ENCODE measurements at places on chromosomes 13 and 19.

DNA sequence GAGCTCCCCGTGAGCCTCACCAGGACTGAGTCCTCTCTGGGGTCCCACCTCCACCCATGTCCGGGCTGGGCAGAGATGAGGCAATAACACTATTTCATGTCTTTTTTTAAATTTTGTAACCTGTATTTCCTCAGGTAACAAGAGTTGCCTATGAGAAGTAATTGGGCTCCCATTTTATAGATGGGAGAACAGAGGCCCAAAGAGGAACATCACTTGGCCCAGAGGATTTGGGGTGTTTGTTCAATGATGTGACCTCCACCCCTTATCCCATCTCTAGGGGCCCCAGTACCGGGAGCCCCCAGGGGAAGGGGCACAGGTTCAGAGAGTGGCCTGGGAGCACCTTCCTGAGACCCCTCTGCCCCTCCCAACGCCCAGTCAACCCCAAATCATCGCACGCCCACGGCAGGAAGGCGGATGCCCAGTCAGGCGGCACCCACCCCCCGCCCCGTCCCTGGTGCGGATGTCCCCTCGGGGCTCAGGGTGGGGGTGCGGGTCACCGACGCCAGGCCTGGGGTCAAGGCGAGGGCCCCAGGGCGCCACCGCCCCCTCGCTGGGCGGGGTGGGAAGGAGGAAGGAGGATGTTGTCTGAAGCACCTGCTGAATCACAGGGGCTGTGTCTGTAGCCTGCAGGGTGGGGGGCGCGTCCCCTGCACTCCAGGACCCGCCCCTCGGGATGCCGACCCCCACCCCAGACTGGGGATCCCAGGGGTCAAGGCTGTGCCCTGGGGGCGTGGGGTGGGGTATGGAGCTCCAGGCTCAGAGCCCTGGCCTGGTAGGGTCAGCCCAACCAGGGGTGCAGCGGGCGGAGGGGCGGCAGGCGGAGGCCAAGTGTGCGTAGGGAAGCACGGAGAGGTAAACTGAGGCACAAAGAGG, 9.0 kb upstream of the CIRBP start:
- DNase-seq: no peak

DNA sequence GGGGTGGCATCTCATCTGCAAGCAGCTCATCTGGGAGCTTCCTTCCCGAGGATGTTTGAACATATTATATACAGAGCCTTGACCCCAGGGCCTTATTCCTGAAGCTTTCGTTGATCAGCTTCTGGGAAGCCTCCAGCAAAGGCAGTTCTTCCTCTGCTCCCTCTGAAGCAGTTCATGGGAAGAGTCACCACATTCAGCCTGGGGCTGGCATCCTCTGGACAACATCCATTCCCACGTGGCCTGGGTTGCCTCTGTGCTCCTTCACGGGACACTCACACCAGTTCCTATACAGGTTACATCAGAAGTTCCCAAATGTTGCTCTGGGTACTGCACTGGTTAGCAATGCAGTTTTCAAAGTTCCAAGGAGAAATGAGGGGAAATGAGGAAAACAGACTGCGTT, 29.6 kb downstream of the COL4A2 start:
- DNase-seq: no peak

GRCh38 chr13:87878706-87879105, 207.5 kb downstream of the SLITRK5 start:
- DNase-seq: no peak

DNA sequence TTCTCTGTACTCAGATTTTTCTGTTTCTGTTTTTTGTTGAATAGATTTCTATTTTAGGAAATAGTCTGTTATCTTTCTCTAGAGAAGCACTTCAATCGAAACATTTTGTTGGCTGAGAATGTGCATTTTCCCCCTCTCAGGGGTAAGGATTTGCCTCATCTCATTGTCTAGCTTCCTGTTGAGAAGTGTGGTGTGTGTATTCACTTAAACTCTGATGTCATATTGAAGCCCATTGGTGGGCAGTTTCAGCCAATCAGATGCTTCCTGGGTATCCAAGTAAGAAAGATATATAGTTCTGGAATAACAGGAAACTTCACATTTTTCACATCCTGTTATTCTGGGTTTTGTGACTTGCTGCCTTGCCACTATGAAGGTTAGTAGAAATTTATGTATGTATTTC, 87.6 kb downstream of the ARHGEF7 start:
- DNase-seq: no peak

DNA sequence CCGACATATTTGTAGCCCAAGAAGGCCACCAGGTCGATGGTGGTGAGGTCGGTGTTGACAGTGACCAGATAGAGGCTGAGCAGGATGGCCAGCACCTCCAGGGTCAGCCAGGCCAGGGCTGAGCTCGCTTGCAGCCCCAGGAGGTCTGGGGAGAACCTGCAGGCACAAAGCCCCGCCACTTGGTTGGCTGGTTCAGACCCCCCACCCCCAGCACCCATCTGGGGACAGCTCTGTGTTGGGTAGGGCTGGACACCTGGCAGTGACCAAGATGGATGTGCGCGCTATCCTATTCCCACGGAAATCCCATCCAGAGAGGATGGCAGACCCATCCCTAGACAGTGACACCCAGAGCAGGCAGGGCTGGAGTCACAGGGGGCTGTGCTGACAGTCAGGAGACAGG, 3.5 kb downstream of the C19orf33 start:
- DNase-seq: no peak

DNA sequence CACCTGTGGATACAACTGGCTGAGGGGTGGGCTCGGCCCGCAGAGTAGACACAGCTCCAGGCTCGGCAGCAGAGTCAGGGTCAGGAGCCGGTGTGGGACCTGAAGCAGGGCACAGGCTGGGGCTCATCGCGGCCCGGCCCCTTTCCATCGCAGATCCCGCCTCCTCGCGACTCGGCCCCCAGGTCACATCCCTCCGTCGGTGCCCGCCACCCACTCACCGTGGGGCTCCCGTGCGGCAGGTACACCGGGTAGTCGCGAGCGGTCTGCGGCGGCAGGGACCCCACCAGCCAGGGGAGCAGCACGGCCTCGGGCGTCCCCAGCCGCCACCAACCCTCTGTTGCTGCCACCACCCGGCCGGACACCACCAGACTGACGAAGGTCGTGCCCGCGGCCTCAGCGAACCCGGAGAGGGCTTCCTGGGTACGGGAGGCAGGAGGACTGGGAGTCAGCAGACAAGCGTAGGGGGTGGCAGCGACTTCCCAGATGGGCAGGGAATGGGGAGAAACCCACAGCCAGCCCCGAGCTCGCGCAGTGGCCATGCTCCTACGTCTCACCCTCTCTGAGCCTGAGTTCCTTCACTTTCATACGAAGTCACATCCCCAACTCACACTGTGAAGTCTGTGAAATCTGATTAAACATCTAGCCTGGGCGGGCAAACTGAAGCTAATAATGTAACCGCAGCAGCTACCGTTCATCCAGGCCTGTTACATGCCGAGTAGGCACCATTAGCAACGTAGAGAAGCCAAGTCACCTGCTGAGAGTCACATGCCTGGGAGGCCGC, 3.7 kb downstream of the FUZ start:
- no peak for DNase-seq

DNA sequence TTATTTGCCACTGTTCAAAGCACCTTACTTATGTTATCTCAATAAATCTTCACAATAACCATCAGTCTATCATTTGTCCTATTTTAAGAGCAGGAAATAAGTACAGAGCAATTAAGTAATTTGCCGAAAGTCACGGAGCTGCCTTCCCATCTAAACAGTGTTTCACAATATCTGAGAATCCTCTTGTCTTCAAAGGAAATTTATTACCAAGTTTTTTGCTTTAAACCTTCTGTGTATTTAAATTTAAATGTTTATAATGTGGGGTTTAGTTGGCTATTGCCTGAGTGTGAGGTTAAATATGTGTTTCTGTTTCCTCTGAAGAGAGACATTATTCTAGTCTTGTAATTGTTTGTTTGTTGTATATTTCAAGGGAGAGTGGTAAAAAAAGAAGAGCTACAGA, 633.1 kb downstream of the EFNB2 start:
- no peak for DNase-seq

DNA sequence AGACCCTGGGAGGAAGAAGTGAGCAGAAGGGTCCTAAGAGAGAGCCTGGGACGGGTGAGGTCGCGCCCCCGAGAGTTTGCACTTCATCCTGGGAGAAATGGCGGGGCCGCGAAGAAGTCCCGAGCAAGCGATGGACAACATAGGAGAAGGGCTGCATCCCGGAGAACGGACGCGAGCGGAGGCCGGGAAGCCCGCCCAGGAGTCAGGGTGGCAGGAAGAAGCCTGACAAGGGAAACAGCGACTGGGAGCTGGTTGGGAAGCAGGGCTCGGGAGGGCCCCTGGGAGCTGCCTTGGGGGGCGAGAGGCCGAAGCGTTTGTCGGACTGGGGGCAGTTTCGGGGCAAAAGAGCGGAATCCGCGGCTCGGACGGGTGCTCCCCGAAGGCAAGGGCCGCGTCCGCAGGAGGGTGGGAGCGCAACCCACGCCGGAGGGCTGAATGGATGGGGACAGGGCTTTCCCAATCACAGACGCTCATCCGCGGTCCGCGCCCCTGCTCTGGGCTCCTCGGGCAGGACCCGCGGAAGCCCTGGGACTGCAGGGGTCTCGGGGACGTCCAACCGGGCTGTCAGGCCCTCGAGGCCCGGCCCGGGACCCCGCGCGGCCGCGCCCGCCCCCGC, 469 bp downstream of the ABHD17A start:
- DNase-seq: no peak

GRCh38 chr13:25380082-25380481, 8.3 kb downstream of the ATP8A2 start:
- no peak for DNase-seq

DNA sequence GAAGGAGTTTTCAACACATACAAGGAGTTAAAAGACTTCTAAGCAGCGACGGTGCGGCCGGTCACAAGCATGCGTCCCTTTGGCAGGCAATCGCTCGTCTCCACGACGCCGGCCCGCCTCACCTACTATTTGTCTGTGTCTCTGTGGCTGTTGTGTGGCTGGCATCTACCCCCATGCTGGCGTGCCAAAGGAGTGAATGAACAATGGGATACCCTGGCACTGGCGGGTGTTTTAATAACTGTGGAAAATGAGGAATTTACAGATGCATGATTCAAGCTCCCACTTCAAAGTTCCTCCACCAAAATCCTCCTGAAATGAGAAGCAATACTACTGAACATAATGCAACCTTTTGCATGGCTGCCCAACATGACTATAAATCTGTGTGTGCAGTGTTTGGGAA, 176.6 kb downstream of the KLF5 start:
- no peak for DNase-seq

DNA sequence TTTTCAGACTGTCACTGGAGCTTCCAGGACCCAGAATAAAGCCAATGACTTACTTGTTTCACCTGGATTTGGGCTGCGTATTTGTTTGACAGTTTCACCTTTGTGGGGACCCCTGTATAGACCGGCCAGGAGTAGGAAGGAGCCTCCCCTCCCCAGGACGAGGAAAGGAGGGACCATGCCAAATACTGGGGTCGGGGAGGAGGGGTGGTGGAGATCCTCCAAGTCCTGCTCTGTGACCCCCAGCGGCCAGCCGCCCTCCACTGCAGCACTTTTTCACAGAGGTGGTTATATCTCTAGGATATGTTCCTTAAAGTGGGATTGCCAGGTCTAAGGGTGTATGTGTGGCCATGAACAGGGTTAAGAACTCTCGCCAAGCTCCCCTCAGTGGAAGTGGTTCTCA, 25.7 kb upstream of the ZNF492 start:
- no peak for DNase-seq

DNA sequence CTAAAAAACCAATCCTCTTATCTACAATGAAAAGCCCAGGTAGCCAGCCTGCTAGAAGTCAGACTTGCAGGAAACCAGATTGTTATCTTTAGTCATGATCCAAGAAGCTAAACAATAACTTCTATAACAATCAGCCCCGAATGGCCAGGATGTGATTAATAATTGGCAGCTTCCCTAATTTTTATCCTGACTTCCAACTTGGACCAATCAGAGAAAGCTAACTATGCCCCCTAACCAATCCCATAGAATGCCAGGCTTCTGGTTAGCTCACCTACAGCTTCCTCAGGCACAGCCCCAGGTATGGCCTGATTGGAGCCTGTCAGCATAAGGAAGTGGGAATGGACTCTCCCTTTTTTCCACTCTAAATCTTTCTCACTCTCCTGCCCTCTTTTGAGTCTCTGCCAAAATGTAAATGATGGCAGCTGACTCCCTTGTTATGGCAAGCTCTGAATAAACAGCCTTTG, 394.9 kb downstream of the DLEU7 start:
- DNase-seq: no peak

- DNase-seq: no peak
These were observed 19.9 kb downstream of the STARD13 start for GRCh38 chr13:33265607-33266006.

DNA sequence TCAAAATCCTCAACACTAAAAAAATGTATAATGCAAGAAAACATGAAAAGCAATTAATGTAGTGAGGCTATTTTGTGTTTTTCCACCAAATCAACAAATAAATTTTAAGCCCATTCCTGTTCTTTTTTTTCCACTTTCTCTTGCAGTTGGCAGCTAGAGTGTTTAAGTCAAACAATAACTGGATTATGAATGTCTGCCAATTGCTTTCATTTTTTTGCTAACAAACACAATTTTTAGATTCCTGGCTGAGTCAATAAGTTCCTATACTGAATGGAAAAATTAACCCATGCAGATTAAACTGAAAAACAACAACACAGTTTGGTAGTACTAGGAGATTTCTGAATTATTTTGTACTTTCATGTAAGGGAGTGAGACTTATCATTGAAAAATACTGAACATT, 232.4 kb downstream of the SLITRK5 start:
- DNase-seq: no peak

DNA sequence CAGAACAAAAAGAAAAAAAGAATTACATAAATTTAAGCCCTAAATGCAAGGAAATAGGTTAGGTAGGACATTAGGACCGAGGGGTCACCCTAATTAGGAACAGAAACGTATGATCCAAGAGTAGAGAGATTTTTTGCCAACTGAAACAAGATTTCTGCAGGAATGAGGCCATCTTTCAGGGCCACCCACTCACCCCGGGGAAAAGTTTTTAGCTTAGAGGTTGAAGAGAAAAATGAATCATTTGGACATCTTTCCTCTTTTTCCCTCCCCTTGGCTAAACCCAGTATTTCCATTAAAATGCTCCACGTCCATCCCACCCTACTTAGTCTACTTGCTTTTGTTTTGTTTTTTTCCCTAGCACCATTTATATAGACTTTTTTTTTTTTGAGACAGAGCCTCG, 10.6 kb upstream of the PNMA8A start:
- no peak for DNase-seq

GRCh38 chr19:41311072-41311471, 1.1 kb downstream of the CCDC97 start:
- no peak for DNase-seq

DNA sequence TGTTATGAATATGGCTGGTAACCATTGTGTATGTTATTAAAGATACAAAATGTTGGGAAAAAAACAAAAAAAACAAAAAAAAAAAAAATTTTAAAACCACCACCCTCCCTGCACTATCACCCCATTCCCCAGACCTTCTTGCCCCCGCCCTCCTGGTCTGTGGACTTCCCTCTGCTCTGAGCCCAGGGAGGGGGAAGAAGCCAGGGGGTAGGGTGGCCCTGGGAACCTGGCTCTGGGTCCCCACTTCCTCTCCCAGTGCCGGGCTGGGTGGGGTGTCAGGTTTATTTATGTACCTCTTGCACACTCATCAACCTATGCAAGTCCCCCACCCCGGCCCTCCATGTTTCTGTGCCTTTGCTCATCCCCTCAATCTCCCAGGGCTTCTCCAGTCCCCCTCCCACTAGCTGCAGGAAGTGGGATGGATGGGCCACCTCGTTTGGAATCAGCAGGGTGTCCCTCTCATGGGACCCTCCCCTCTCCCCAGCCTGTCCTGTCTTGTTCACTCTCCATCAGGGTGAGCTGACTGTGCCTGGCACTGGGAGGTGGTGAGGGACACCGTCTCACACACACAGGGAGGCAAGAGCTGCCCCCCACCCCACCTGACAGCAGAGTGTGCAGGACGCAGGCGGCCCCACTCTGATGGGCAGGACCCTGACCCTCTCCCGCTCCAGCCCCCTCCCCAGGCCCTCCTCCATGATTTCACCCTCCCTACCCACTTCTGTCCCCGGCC, 5.9 kb downstream of the PAF1 start:
- DNase-seq: no peak

All from activated T-cell treated with anti-CD3 and anti-CD28 coated beads, Interleukin-2, amount 50 U/mL, for 24 hours (primary cell).